Uterus (tissue), 4 donors: ENCODE measurements at places on chromosomes 1 and 21.
A peak's percentile ranks its signal among the peaks of the same experiment; 100 is the strongest.

- DNase-seq = peak; percentile 67
Measured at GRCh38 chr1:204254031-204254661, 40.4 kb upstream of the GOLT1A start.

DNA sequence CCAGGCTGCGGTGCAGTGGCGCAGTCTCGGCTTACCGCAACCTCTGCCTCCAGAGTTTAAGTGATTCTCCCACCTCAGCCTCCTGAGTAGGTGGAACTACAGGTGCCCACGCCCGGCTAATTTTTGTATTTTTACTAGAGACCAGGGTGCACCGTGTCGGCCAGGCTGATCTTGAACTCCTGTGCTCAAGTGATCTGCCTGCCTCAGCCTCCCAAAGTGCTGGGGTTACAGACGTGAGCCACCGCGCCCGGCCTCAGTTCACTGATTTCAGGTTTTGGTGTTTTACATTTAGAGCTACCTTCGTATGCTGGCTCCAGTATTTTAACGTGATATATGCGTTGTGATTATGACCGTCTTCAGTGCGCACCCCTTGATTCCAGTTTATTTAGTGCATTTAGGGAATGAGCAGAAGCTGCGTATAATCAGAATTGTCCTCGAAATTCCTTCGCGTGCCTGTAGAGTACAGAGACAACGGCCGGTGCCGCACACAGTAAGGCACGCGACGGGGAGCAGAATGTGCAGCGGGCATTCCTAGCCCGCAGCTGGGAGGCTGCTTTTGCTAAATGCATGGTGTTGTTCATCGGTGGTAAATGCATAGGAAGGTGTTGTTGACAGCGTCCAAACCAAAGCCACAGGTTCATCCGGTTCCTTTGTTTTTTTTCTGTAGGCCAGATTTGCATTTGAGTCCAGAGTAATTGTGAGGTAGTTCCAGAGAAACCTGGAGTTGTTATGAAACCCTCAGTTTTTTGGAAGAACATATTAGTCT, 48.9 kb upstream of the DIP2A start:
- no peak for DNase-seq

DNA sequence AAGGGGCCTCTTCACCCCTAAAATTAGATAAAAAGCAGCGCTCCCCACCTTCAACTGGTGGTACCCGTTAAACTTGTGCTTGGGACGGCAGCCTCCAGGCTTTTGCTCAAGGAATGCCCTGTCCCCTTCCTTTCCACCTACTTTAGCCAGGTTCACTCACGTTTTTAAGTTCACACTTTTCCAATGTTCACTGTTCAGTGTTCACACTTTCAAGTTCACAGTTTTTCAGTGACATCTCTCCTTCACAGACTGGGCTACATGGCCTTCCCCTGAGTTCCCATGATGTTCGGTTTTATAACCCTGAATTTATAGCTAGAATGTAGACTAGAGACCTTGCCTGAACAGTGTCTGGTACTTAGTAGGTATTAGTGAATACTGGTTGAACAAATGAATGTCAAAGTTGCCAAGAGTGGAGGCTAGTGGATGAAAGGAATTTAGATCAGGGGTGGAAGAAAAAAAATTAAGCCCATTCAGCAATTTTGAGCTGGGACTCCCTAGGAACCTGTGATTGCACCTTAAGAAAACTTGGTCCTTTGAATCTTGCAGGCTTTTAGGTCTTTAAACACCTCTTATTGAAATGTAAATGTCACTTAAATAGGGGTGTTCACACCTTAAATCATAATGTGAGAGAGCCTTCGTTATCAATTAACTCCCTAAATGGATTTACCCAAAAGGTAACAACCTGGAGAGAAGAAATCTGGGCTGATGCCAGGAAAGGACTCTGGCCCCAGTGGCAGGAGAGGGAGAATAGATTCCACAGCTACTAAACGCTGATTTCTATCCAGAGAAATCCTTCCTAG, 12.3 kb downstream of the BTG2 start:
- no peak for DNase-seq

- no peak for DNase-seq
Measured at GRCh38 chr1:182278144-182279054, 113.2 kb downstream of the GLUL start.

DNA sequence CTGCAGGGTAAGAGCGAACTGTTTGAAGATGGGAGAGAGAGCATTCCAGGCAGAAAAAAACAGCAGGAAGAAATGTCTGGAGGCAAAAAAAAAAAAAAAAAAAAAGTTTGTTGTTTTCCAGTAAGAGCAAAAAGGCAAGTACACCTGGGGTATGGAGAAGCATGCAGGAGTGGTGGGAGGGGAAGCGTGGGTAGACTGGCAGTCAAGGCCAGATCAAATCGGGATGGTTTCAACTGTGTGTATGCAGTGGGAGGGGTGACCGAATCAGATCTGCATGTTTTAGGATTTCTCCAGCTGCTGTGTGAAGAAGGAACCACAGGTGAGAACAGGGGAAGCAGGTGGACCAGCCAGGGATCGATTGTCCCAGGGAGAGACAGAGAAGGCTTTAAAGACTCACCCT, 34.7 kb downstream of the CSMD2 start:
- no peak for DNase-seq

GRCh38 chr21:28832013-28832714, 160.5 kb downstream of the LTN1 start:
- no peak for DNase-seq
